ENCODE measurements at places on chromosomes 5 and 9.

- no peaks in the 10 kb centered on the region for H3K27me3 ChIP-seq
- H3K4me3 ChIP-seq: no peak overlapping the region
- no peak for DNase-seq
- no peaks in the 10 kb centered on the region for H3K4me1 ChIP-seq
- no peak overlapping the region for H3K27ac ChIP-seq
- no peaks in the 10 kb centered on the region for H3K36me3 ChIP-seq
Measured at GRCh38 chr5:4313138-4313537, 717.5 kb downstream of the IRX1 start.

GRCh38 chr5:172028167-172028566 is 21.7 kb upstream of the FBXW11 start:
- H3K36me3 ChIP-seq: peaks cover 9% of the 10 kb centered on the region
- no peak overlapping the region for H3K4me3 ChIP-seq
- H3K27ac ChIP-seq: no peak overlapping the region
- H3K4me1 ChIP-seq: no peaks in the 10 kb centered on the region

- H3K4me1 ChIP-seq: no peaks in the 10 kb centered on the region
- no peak for DNase-seq
- no peak overlapping the region for H3K27ac ChIP-seq
Measured at GRCh38 chr5:58505502-58505901, 14.3 kb downstream of the GAPT start.

DNA sequence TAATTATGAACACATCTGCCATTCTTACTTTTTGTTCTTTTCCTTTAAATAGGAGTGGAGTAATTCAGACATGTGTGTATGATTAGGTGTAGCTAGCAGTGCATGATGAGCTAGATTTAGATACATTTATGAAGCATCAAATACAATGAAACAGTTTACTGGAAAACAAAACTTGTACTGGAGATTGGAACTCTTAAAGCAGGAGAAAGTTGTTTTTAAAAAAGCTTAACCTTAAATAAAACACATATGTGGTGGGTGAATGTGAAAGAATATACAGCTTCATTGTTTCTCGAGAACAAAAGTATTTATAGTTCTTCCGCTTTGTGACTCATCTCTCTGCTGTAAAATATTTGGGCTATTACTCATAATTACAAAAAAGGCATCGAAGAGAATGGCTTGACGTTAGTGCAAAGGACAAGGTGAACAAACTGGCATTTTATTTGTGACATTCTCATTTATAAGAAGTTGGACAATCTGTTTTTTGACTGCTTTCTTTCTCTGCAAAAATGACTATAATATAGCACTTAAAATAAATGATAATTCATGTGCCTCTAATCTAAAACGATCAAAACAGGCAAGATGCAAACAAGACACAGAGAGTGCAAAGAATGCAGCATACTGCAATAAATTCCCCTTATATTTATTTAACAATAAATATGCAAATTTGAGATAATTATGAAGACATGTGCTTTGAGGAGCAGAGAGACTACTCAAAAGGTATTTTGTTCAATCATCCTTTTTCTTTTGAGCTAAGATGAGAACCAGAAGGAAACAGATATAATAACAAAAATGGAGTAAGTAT is 478.8 kb downstream of the CETN3 start:
- no peak overlapping the region for H3K4me3 ChIP-seq
- H3K36me3 ChIP-seq: no peaks in the 10 kb centered on the region
- DNase-seq: no peak
- H3K27me3 ChIP-seq: no peaks in the 10 kb centered on the region
- H3K4me1 ChIP-seq: no peaks in the 10 kb centered on the region

- no peak overlapping the region for H3K27ac ChIP-seq
- H3K36me3 ChIP-seq: no peaks in the 10 kb centered on the region
- no peaks in the 10 kb centered on the region for H3K4me1 ChIP-seq
- no peak for DNase-seq
- H3K4me3 ChIP-seq: no peak overlapping the region
Measured at GRCh38 chr9:108093773-108094675, 604.5 kb upstream of the KLF4 start.

DNA sequence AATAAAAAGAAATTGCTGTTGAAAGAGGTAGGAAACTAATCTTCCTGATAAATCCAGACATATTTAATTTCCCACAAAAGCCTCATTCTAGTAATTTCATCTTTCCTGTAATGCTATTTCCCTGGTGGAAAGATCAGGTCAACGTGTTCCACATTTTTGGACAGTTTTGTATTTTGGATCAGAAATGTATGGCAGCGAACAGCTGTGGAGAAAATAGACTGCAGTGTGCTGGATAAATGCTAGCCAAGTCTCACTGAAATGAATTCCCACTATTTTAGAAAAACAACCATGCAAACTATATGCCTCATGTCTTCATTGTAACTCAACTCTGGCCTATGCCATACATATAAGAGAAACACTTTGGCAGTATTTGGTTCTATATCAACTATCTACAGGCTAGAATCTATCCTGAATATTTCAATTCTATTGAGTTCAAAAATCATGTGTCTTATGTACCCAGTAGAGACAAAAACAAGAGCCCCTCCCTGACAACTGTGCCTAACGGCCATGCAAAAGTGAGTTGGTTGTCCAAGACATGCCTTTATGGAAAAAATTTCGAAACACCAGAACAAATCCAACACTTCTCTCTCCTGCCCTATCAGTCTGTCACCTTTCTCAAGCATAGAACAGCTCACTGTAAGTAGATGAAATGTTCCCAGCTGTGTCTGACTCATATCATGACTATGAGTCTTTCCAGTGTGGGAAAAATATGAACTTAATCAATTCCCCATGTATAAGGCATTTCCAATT is 191.3 kb upstream of the NREP start:
- H3K27ac ChIP-seq: no peak overlapping the region
- peaks cover 4% of the 10 kb centered on the region for H3K27me3 ChIP-seq
- DNase-seq: no peak
- H3K4me1 ChIP-seq: no peaks in the 10 kb centered on the region
- H3K36me3 ChIP-seq: no peaks in the 10 kb centered on the region

GRCh38 chr9:91750343-91750742 is 199.7 kb downstream of the ROR2 start:
- no peak overlapping the region for H3K4me3 ChIP-seq
- no peaks in the 10 kb centered on the region for H3K4me1 ChIP-seq
- no peak for DNase-seq
- no peak overlapping the region for H3K27ac ChIP-seq
- H3K27me3 ChIP-seq: peaks cover 6% of the 10 kb centered on the region

- no peak for DNase-seq
- H3K4me1 ChIP-seq: no peaks in the 10 kb centered on the region
- H3K27me3 ChIP-seq: no peaks in the 10 kb centered on the region
- no peaks in the 10 kb centered on the region for H3K36me3 ChIP-seq
- no peak overlapping the region for H3K27ac ChIP-seq
Measured at GRCh38 chr5:147396070-147396823, 113.6 kb downstream of the DPYSL3 start.

DNA sequence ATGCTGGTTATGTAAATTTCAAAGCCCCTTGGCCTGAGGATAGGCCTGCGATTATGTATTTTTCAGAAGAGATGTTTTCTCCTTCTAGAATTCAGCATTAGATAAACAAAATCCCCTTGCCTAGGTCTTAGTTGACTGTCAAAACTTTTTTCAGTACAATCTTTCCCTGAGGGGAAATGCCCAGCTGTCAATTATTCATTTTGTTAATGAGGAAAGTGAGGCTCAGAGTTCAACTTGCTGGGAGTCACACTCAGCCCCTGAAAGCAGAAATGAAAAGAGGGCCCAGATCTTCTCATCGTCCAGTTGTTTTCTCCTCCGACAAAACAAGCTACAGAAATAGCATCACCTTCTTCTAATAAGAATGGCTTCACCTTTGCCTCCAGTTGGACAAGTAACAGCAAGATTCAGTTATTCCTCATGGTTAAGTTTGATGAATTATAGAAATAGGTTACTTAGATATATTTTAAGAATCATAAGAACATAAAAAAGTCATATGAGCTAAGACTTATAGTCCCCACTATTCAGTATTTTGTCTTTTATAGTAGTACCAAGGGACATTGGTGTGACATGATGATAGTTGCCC is 627.1 kb upstream of the WWC1 start:
- no peaks in the 10 kb centered on the region for H3K27me3 ChIP-seq
- no peaks in the 10 kb centered on the region for H3K36me3 ChIP-seq
- H3K27ac ChIP-seq: no peak overlapping the region
- H3K4me1 ChIP-seq: no peaks in the 10 kb centered on the region
- H3K4me3 ChIP-seq: no peak overlapping the region

- H3K4me3 ChIP-seq: no peak overlapping the region
- H3K36me3 ChIP-seq: no peaks in the 10 kb centered on the region
- H3K27me3 ChIP-seq: no peaks in the 10 kb centered on the region
- no peak overlapping the region for H3K27ac ChIP-seq
Measured at GRCh38 chr5:110195288-110195687, 505.6 kb downstream of the MAN2A1 start.

- DNase-seq: no peak
- H3K4me3 ChIP-seq: no peak overlapping the region
- H3K36me3 ChIP-seq: no peaks in the 10 kb centered on the region
- H3K27me3 ChIP-seq: no peaks in the 10 kb centered on the region
Measured at GRCh38 chr5:16791036-16791705, 144.9 kb downstream of the MYO10 start.

- peak; percentile 16 for DNase-seq
- peaks cover 27% of the 10 kb centered on the region for H3K4me1 ChIP-seq
- H3K27ac ChIP-seq: peak overlapping the region; percentile 79
- H3K36me3 ChIP-seq: peaks cover 2% of the 10 kb centered on the region
Measured at GRCh38 chr5:36724467-36725332, 118.3 kb downstream of the SLC1A3 start.

DNA sequence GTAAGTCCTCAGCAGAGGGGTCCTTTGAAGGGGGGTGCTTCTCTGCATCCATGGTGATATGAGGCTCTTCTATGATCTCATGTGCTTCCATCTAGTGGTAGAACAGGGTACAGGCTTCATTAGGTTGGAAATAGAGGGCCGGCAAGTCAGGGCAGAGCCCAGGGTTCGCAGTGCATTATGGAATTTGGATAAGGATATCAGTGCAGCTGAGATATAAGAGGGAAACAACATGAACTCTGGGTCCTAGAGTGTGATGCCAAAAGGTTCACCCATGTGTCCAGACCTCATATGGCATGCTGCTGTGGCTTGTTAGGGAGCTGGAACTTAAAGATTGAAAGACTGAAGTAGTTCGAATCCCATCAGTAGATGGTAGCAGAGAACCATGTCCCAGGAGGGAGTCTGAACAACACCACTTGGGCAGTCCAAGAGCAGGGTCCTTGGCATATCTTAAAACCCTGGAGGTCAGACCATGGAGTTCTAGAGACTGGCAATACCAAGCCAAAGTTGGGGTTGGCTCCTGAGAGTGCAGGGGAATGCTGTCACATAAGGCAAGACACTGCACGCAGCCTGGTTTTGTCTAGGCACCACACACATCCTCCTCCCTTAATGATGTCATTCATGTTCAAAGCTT is 2.3 kb downstream of the FAM221B start:
- no peaks in the 10 kb centered on the region for H3K36me3 ChIP-seq
- H3K27ac ChIP-seq: no peak overlapping the region
- H3K27me3 ChIP-seq: peaks cover 3% of the 10 kb centered on the region
- H3K4me1 ChIP-seq: peaks cover 22% of the 10 kb centered on the region
- peak; percentile 21 for DNase-seq

Measured in activated T-helper 1 cell treated with anti-CD3 and anti-CD28 coated beads, Interleukin-12 subunit alpha, Interleukin-12 subunit beta, Interleukin-2, Interleukin-4 antibody, amounts not matched to agents 30 ng/mL and 10 ng/mL and 1 ng/mL, durations not matched to agents 14 hours and 24 hours and 36 hours (primary cell).